GM19239 (cell line): ENCODE measurements at places on chromosomes 4 and X.

DNA sequence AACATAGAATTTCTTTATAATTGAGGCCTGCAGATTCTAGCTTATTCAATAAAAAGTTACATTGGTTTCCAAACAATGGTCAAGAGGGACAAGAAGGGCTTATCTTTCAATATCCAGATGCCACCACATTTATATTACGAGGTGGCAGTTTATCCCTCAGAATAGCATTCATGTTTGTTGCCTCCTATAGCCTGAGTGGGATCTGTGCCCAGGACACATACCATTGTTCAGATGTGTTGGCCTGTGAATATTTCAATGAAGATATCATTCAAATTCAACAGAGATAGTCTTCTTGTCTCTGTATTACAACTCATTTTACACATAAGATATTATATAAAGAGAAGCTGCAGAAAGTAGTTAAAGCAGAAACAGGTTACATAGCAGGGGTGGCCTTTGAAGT lies 20.5 kb downstream of the GLRB start:
- DNase-seq, result no peak

GRCh38 chrX:114787061-114787460 lies 203.2 kb downstream of the HTR2C start:
- no peak for DNase-seq

DNA sequence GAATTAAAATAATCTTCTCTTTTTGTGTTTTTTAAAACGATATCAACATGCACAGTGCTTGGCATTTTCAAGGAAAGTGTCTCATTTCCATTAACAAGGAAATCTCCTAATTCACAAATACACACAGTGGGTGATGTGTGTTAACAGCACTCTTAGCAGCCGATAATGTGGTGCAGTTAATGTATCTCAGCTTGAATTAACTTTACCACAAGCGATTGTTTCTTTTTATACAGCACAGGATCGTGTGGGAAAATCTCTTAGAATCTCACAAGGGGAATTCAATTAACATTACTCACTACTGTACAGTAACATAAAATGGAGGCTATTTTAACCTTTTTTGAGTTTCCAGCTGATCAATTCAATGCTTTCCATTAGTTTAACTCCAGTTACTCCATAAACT lies 1841.9 kb downstream of the STIM2 start:
- DNase-seq, result no peak

DNA sequence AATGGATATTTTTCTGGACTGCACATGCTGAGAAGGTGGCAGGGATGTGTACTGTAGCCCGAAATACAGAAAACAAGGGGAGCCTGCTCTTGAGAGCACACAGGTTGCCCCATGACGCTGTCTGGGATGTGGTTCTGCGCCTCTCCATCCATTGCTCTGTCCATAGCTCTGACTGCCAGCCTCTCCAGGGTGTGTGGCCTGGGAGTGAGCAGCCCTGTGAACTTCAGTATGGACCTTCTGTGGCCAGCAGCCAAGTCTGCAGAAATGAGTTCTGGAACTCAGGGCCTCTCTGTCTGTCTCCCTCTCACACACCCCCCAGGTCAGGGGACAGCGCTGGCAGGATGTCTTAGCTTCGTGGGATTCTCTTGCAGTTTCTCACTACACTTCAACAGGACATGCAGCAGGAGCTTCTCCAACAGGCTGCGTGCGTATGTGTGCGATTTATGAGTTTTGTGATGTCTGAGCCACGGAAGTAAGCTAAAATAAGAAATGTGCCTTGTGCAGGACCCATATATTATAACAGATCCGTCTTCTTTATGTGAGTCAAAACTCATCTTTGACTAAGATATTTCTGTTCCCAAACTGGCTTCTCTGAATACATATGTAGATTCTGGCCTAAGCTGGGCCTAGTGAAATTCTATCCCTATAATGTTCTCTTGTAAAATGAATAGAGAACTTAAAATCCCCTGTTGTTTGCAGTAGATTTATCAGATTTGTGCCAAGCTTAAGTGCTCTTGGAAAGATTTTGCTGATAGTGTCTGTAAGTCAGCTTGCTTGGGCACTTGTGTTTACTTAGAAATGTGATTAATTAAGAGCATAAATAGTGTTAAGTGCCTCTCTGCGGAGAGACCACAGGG lies 40.0 kb downstream of the PROM1 start:
- no peak for DNase-seq

- DNase-seq, result no peak
Measured at GRCh38 chr4:122715221-122715620, 17.3 kb upstream of the BBS12 start.

- DNase-seq, result no peak
Measured at GRCh38 chrX:38806875-38807621, 5.8 kb downstream of the MID1IP1 start.

GRCh38 chr4:80265571-80266252 lies 752 bp upstream of the FGF5 start:
- DNase-seq, result no peak

GRCh38 chr4:92305148-92305877 lies 1.5 kb downstream of the GRID2 start:
- no peak for DNase-seq

- no peak for DNase-seq
Measured at GRCh38 chr4:41428601-41429279, 109.2 kb upstream of the LIMCH1 start.

- DNase-seq, result no peak
Measured at GRCh38 chr4:130648570-130648969, 1552.6 kb downstream of the C4orf33 start.

- no peak for DNase-seq
Measured at GRCh38 chrX:118974908-118975671, 672 bp downstream of the LONRF3 start.

- no peak for DNase-seq
Measured at GRCh38 chr4:77877167-77877566, 14.5 kb downstream of the MRPL1 start.
